Fibroblast of lung (primary cell): ENCODE measurements at places on chromosomes 1 and 21. TPM values are rescaled to one million over a fixed set of nuclear protein-coding genes. Genes with fewer than 3 reads are reported as not detected.
A peak's percentile ranks its signal among the peaks of the same experiment; 100 is the strongest.

Gene XCL2
- not detected in 2 replicates for total RNA-seq

- peaks cover 4% of the 10 kb centered on the region for H3K36me3 ChIP-seq
- no peaks in the 10 kb centered on the region for H3K27me3 ChIP-seq
- H3K4me3 ChIP-seq: no peak overlapping the region
- H3K4me1 ChIP-seq: no peaks in the 10 kb centered on the region
- H3K27ac ChIP-seq: no peak overlapping the region
- no peak for DNase-seq
Measured at GRCh38 chr1:25971066-25971810, 26.6 kb downstream of the PAFAH2 start.

DNA sequence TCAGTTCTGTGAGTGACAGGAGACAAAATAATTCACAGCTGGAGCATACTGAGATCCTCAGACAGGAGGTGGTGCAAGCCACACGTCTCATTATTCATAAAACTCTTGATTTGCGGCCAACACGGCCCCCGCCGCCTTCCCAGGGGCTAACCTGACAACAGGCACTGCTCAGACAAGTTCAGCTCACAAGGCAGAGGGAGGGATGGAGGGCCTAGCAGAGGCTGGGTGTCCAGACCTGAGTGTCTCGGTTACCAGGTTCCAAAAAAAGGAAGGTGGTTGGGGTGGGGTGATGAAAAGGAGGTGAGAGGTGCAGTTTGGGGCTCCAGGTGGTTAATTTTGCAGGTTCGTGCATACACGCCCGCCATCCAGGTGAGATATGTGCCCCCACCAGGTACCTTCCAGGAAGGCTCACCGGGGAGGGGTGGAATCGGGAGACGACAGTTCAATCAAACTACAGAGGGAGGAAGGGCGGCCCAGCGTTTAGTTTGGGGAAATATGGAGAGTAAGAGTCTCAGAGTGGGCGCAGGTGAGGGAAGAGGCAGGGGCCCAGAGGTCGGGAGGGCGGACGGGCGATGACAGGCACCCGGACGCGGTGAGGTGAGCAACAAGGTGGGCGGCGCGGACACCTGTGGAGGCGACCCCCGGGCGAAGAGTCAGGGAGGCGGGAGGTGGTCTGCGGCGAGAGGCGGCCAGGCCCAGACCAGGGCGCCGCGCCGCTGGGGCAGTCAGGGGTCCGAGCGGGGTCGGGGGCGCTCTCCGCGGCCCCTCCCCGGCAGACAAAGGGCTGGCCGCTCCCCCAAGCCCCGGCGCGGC, 629 bp downstream of the CTNNBIP1 start:
- no peaks in the 10 kb centered on the region for H3K27me3 ChIP-seq
- H3K27ac ChIP-seq: peak overlapping the region; percentile 59
- H3K36me3 ChIP-seq: no peaks in the 10 kb centered on the region
- H3K4me1 ChIP-seq: peaks cover 4% of the 10 kb centered on the region
- H3K4me3 ChIP-seq: peak overlapping the region; percentile 76

GRCh38 chr1:202852163-202852904, 36.6 kb downstream of the RABIF start:
- no peak overlapping the region for H3K4me3 ChIP-seq
- no peaks in the 10 kb centered on the region for H3K27me3 ChIP-seq
- DNase-seq: peak; percentile 47
- H3K36me3 ChIP-seq: no peaks in the 10 kb centered on the region
- H3K4me1 ChIP-seq: no peaks in the 10 kb centered on the region
